ENCODE measurements at places on chromosomes 3 and 15.

- no peak for DNase-seq
Observed at GRCh38 chr3:4582624-4583023, 89.5 kb downstream of the ITPR1 start.

DNA sequence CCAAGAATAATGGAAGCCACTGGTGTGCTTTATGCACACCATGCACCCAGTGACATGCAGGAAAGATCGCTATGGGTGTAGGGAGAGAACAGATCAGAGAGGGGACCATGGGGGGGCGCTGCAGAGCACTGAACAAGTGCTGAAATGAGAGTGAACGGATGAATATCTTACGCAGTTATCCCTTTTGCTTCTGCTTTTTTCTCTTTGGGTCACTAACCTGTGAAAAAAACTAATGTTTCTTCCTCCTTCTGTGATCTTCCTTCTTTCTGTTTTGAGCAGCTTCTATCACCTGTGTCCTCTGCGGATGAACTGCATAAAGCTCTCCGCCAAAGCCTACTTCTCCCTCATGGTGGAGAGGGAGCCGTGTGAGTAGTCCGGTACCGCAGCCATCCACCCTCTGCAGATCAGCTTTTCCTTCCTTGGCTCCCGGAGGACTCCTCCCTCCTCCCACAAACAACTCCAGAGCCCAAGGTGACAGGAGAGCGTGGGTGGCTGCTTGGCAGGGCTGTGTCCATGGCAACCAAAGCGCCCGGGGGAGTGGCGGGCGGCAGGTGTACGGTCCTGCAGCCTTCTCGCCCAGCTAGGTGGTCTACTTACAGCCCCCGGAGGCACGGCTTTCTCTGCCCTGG, 106.2 kb downstream of the DGKG start:
- no peak for DNase-seq

DNA sequence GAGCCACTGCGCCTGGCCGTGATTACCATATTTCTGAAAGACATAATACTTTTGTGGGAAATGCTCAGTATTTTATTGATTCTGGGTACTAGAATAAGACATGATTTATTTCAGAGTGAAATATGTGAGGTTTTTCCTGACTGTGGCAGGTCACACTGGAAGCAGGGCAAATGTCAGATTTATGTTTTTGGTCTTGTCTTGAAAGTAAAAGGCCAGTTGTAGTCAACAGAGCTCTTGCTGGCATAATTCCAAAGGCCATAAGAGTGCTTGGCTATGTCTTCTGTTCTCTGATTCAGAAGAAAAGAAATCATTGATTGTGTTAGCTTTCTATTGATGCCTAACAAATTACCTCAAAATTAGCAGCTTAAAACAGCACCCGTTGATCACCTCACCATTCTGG, 176.4 kb downstream of the TJP1 start:
- DNase-seq = no peak

DNA sequence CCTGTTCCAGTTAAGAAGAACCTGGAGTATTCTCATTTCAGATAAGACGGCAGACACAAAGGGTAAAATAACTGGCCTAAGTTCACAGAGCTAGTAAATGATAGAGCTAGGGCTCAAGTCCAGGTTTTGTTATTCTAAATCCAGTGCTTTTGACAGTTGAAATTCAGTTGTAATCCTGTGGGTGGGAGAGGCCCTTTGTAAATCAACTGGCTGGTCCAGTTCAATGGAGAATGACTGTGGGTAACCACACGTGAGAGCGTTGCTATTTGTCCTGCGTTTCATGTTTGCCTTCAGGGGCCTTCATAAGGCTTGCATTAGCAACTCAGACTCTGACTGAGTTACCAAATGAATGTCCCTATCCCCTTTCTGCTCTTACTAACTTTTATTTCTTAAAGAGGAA, 24.2 kb upstream of the CD96 start:
- DNase-seq = no peak

GRCh38 chr3:46981932-46982471, 2.5 kb downstream of the NBEAL2 start:
- no peak for DNase-seq

- no peak for DNase-seq
Observed at GRCh38 chr3:155568295-155568694, 176.6 kb downstream of the PLCH1 start.

- no peak for DNase-seq
Observed at GRCh38 chr15:94028809-94029208, 202.6 kb upstream of the MCTP2 start.

GRCh38 chr3:35968043-35968622, 328.8 kb downstream of the ARPP21 start:
- no peak for DNase-seq

GRCh38 chr3:17552351-17552750, 190.1 kb downstream of the TBC1D5 start:
- DNase-seq = no peak

GRCh38 chr15:38242055-38242454, 10.6 kb upstream of the SPRED1 start:
- no peak for DNase-seq

DNA sequence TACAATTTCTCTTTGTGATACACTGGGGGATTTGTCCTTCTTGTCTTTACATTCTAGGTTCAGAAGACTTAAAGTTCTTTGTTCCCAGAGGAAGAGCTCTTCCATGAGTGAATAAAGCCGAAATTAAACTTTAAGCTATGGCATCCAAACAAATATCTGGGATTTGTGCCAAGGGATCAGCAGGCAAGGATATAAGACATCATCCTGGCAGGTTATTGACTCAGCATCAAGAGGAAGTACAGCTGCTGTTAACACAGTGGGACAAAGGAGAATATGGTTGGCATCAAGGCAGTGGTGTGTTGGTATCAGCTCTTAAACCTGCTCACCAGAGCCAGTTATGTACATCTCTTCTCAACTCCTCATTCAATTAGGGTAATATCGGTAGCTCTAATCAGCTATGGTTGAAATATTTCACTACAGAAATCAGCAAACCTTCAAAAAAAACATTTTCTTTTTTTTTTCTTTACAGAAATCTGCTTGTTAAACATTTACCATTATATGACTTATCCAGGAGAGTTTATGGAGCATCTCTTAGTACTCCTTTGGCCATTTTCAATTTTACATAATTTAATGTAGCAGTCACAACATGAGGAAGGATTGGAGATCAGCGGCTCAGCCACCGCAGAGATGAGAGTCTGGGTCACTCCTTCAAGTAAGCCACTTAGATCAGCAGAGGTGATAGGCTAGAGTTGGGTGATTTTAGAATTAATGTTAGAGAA, 1198.6 kb upstream of the EPHA6 start:
- no peak for DNase-seq

DNA sequence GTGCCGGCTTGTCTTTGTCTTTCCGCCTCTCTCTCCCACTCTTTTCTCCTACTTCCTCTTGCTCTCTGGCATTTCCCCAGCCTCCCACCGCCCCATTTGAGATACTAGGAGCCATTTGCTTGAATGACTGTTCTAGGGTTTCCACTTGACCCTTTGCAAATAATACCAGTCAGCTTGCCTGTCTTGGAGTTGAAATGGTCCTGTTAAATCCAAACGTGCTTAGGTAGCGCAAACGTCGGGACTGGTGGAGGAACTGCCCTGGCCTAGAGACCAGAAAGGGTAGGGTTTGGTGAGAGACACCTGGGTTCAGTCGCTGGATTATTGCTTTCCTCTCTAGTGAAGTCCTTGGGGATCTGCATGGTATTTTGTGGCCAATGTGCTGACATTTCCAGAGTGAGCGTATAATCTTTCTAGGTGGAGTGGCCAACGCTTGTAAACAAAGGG, 10.6 kb downstream of the ZIC1 start:
- DNase-seq = no peak

DNA sequence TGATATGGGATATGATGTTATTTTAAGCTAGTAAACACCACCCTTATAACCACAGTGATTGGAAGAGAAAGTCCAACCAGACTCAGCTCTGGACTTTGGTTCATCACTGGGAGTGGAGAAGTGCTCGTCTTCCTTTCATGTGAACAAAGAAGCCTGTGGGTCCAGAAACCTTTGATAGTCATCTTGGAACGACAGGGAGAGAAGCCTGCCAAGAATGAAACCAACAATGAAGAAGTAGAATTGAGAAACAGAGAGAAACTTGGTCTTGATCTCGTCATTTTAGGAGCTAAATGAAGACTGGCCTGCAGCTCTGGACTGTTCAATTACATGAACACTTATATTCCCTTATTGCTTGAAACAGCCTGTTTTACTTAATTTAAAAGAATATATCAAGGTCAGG, 13.1 kb upstream of the SLC35G2 start:
- no peak for DNase-seq

DNA sequence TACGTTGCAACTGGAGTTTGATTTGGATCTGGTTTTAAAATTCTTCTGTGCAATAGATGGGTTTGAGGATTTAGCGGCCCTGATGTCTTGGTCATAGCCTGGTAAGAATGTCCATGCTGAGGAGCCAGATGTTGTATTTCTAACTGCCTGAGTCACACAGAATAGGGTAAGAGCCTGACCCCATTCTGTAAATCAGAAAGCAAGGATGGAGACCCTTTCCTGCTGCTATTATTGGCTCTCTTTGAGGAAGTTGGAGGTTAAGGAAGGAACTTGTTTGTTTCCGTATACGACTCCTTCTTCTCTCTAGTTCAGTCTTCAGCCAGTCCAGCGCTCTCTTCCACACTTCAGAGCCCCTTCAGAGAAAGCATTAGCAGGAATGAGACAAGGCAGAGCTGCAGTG, 65.1 kb downstream of the HCN4 start:
- no peak for DNase-seq

DNA sequence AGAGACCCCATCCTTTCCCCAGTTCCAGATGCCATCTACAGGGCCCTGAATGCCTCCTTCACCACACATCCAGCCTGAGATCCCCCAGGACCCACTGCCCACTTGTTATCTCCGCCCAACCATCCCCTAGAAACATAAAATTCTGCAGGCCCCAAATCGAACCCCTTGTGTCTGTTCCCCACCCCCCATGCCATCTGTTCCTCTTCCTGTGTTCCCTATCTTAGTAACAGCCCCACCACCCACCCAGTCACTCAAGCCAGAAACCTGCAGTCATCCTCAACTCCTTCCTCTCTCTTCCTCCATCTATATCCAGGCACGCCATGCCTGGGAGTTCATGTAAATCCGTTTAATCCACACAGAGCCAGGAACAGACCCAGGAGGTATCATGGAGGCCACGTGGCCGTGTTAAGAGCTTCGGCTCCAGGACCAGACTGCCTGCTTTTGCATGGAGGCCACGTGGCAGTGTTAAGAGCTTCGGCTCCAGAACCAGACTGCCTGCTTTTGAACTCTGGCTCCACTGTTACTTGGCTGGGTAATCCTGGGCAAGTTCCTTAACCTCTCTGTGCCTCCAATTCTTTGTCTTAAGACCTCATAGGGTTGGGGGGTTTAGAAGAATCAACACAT, 4.8 kb downstream of the CSRNP1 start:
- no peak for DNase-seq

GRCh38 chr3:190182418-190183043, 61.8 kb upstream of the P3H2 start:
- no peak for DNase-seq

DNA sequence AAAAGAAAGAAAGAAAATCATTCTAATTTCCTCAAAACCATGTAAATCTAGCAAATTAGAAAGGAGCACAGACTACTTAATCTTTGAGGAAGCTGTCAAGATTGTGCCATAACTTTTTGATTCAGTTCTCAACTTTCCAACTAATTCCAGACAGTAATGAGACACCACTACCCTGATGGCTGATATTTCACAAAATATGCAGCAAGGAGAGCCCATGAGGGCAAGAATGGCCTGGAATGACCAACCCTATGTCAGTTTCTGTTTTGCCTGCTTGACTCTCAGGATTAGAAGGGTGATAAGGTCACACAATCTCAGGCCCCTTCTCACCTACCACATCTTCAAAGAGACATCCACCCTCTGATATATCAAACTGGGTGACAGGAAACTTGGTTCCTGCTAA, 134.7 kb downstream of the MAGI1 start:
- no peak for DNase-seq

GRCh38 chr3:99212969-99213368, 311.5 kb upstream of the DCBLD2 start:
- no peak for DNase-seq

DNA sequence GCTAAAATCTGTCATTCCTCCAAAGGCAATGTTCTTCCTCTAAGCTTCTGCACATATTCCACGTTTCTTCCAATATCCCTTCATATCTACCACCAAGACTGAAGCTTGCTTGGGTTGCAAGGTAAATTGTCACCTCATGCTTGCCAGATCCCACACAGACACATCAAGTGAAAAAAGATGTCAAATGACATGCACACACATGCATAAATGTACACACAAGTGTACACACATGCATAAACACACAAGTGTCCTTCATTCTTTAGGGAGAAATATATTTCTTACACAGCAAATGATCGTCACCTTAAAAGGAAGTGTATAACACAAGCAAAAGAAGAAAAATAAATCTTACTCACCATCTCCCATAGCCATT, 59.4 kb downstream of the CLASP2 start:
- no peak for DNase-seq

DNA sequence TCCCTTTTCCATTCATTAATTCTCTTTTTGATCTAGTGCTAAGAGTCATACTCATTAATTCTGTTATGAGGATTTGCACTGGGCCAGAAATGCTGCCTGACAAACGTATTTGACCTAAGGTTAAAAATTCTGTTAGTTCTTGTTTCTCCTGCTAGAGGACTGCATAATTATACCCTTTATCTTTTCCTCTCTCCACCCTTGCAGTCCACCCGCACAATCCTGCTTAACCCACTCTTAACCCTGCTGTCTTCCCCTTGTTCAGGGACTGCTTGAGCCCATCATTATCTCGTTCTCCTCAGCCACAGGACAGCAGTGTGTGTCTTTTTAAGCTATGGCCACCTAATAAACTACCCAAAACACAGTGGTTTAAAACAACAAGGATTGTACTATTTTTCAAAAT, 31.1 kb upstream of the DYNC1LI1 start:
- DNase-seq = no peak

GRCh38 chr3:54572197-54572895, 355.5 kb downstream of the LRTM1 start:
- no peak for DNase-seq

- no peak for DNase-seq
Observed at GRCh38 chr3:39499651-39500273, 32.3 kb downstream of the MOBP start.

DNA sequence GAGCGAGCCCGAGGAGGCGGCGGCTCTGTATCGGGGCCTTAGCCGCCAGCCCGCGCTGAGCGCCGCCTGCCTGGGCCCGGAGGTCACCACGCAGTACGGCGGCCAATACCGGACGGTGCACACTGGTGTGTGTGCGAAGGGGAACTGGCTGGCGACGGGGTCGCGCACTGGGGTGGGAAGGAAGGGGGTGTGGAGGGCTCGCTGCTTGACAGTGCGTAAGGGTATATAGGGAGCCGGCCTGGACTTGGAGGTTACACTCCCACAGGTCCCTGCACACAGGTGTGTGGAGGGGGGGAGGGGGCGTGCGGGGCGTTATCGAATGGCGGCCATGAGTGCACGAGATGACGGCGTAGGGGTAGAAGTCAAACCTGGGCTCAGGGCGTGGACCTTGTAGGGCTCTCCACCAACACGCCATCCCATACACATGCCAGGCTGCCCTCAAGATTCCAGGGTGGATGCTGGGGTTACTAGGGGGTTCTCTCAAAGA, 389 bp downstream of the APEH start:
- peak; percentile 18 for DNase-seq

GRCh38 chr15:69215314-69216035, 55.0 kb downstream of the GLCE start:
- no peak for DNase-seq

- no peak for DNase-seq
Observed at GRCh38 chr3:128767094-128767750, 41.2 kb downstream of the RAB7A start.
